HCT116 (cell line): ENCODE measurements at places on chromosomes 7 and 10.
A peak's percentile ranks its signal among the peaks of the same experiment; 100 is the strongest.

DNA sequence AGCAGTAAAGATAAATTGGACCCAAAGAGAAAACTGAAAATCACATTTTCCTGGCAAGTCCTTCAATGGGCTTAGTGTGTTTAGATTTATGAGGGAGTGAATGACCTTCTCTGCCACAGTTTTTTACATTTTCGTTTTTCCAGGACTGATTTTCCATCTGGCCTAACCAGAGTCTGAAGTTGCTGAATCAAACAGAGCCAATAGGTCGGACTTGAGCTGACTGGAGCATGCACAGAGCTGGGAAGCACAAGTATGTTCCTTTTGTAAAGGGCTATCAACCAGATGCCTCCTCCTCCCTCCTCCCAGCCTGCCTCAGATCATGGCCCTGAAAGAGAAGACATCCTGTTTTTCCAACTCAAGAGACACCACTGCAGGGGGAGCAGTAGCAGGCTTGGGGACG lies 126.0 kb upstream of the ANKRD1 start:
- DNase-seq = no peak

- no peak for DNase-seq
Measured at GRCh38 chr10:22690614-22691431, 23.6 kb downstream of the PIP4K2A start.

DNA sequence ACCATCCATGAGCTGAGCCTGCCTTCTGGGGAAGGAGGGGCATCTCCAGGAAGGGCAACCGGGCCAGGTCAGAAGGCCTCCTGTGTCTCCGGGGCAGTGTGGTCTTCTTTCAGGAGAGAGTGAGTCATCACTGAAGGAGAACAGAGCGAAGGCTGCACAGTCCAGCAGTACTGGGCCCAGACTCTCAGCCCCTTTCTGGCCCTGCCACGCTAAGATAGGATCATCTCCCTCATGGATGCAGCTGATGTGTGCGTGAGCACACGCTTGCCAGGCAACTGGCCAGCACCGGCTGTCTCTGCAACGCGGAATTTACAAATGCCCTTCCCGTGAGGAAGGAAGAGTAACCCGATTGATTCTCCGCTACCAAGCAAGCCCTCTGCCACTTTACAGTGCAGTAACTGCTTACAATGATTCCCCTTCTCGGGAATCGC lies 328.2 kb downstream of the TNS3 start:
- DNase-seq = peak; percentile 21

GRCh38 chr10:79496896-79497295 lies 15.4 kb upstream of the EIF5AL1 start:
- no peak for DNase-seq

GRCh38 chr7:51064688-51065087 lies 251.9 kb downstream of the COBL start:
- no peak for DNase-seq

DNA sequence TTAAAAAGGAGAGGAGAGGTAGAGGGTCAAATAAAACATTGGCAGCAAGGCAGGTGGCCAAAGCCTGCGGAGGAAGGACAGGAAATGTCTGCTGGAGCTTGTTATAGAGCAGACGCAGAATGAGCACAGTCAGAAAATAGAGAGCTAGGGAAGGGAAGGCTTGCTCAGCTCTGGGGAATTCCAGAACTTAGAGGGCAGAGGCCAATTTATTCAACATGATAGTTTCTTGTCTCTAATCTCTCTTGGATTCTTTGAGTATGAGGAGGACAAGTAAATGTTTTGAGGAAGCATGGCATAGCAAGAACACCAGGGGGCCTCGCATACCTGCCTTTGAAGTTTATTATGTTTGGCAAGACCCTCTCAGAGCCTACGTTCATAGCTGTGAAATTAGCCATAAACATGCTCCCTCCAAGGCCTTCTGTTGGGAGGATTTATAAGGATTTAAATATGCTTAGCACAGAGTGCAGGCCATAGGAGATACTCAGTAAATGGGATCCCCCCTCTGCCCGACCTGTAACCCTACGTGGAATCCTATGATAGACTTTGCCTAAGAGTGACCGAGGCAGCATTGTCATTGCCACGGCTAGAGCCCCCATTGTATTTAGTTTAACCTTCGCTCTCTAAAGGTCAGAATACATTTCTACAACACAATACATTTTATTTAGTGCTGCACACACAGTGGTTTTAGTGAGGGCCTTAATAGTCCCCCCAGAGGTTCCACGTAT lies 293.9 kb downstream of the CCDC3 start:
- DNase-seq = peak; percentile 71

DNA sequence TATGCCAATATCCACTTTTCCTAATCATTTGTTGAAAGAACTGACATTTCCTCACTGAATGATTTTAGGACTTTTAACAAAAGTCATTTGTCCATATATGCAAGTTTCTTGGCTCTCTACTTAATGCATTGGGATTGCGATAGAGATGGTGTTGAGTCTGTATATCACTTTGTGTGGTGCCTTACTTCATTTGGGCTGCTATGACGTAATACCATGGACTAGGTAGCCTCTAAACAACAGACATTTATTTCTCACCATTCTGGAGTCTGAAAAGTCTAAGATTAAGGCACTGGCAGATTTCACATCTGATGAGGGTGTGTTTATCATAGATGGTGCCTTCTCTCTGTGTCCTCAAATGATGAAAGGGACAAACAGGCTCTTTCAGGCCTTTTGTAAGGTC lies 342.6 kb downstream of the DPP6 start:
- DNase-seq = no peak

DNA sequence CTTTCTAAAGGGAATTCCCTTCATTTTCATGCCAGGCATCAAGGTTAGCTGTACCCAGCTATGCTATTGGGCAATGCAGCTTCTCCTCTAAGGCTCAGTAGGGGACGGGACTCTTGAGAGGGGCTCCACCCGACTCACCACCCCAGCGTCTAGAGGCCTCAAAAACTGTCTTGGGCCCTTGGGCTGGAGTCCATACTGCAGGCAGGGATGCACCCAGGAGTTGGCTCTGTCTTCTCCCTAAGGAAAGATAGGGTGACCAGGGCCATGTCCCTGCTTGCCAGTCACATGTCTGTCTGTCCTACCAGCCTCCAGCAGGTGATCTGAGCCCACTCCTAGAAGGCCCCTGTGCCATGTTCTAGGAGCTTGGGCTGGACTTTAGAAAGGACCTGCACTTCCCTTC lies 1.2 kb downstream of the OPN4 start:
- DNase-seq = no peak

GRCh38 chr7:157539521-157539920 lies 202.7 kb downstream of the DNAJB6 start:
- no peak for DNase-seq

GRCh38 chr7:112946350-112946749 lies 140.3 kb downstream of the GPR85 start:
- DNase-seq = no peak

- no peak for DNase-seq
Measured at GRCh38 chr10:74824184-74824899, 2.1 kb upstream of the KAT6B start.

DNA sequence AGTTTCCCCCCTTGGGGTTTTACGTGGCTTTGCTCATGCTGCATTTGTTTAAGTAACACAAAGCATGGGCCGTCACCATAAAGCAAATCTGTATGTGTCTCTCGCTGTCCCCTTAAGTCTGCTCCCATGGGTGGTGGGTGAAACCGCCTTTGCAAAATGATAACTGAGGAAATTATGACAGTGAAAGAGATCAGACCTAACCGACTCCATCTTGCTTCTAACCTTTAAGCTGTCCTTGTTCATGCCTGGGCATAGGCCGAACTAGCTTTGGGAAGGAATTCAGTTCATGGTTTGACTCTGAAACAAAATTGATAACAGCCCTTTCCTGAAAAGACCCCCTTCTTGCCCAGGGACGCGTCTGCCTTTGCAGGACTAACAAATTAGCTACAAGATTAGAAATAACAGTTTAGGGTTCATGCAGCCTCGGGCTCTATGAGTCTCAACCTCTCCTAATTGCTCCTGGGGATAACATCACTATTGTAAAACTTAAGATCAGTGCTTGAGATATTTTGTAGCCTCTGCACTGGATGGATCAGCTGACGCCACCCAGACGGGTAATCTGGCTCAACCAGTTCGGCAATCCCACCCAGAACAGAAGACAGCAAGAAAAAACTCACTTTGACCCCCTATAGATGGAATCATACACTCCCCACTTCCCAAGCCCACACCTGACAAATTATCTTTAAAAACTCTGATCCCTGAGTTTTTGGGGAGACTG lies 623.7 kb downstream of the TYW1 start:
- DNase-seq = no peak

DNA sequence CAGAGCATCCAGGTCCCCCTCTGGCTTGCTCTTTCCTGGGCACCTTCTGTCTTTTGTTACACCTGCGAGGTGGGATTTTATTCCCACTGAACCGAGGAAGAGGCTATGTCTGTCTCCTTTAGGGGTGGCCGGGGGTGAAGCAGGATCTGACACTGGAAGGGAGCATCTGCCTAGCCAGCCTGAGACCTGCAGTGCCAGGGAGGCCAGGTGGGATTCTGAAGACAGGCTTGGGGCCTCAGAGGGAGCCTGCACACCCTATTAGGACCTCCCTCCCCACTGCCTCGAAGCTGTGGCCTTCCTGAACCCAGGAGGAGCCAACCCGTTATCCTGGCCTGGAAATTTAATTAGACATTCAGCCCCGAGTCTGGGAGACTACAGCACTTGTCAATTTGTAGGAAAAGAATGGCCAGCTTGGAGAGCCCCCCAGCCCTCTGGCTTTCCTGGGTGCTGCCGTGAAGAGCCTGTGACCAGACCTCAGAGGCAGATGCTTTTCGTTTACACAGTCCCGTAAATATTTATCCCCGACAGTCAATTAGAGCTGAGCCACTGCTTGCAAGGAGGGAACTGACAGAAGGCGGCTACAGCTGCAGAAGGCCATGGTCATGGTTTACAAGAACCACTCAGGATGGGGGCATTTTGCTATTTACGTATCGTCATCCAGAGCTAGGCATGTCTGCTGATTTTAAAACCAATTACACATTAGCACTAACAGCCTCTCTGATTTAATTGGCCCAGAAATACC lies 19.7 kb downstream of the CHAT start:
- no peak for DNase-seq

DNA sequence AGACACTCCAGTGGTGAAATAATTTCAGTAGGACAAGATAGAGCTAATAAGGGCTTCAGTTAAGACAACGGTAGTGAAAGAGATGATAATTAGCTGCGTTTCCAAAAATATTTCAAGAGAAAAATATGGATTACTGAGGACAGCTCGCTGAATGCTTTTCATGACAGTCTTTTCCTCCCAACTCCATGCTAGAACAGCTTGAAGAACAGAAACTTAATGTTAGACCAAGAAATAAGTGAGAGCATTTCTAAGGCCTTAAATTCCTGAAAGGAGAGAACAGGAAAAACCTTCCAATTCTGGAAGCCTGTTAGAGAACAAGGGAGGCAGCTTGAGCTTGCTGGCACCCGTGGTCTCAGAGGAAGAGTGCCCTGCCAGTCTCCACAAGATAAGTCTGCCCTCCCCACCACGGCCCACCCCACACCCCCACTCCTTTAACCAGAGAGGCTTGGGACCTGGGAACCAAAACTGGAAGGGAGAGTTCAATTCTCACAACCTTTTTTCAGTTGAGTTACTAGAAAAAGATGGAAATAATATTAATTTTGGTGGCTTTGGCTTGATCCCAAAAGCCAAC lies 1148.0 kb upstream of the CELF2 start:
- no peak for DNase-seq

GRCh38 chr10:126661841-126662515 lies 8.5 kb downstream of the C10orf90 start:
- DNase-seq = no peak

GRCh38 chr10:96638696-96639095 lies 51.9 kb upstream of the TM9SF3 start:
- DNase-seq = no peak

DNA sequence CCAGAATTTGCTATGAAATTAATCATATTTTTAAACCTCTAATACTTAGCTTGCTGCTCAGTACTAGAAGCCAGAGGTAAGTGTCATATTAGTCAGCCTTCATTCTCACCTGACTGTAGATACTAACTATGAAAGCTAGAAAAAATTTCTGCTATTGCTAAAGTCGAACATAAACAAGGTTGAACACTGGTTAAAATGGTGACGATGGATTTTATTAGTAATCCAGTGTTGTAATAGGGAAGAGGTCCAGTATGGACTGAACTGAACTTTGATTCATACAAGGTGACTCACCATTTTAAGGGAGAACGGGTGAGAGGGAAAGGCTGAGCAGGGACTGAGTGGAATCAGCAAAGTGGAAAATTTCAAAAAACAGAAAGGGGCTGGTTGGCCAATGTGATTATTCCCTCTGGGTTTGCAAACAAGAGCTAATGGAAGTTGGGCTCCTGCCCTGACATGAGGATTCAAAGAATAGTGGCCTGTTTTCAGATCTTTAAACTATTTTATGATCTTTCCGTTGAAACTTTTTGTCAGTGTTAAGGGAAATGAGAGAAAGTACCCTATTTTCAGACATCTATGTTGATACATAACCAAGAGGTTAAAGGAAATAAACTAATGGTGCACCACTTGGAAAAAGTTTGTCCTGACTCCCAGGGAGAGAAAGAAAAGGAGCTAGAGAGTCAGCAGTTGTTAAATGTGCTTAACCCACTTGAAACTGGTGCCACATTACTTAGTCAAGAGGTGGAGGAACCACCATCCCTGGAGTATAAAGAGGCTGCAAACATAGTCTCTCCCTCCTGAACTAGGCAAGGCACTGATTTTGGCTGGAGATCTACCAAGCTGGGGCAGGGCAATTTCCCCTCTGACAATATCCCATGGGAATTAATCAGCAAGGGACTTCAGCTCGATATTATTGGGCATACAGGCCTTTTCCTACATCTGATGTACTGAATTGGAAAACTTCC lies 15.3 kb upstream of the AKR1C1 start:
- peak; percentile 8 for DNase-seq

- DNase-seq = no peak
Measured at GRCh38 chr10:72074574-72075375, 13.6 kb downstream of the SPOCK2 start.

DNA sequence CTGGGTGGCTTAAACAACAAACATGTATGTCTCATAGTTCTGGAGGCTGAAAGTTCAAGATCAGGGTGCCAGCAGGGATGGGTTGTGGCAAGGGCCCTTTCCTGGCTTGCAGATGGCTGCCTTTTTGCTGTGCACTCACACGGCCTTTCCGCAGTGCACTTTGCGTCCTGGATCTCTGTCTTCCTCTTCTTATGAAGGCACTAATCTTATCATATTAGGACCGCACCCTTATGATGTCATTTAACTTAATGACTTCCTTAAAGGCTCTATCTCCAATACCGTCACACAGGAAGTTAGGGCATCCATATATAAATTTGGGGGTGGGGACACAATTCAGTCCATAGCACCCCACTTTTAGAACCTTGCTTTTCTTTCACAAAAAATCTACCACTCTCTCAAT lies 255.2 kb downstream of the SNX13 start:
- DNase-seq = no peak

DNA sequence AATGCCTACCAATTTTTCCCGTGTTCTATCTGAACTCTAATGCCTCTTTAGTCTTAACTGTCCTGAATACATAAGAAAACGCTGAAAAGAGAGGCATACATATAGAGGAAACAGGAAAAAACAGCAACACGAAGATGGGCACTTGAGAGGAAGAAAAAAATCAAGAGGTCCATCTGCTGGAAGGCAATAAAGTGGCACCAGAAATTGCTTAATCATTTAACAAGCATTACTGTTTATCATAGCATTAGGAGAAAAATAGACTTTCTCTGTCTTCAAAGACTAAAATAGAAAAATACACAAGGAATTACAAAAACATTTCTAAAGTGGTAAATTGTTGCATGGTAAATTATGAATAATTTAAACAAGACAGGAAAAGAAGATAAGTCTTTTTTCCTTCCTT lies 35.0 kb downstream of the NSUN6 start:
- no peak for DNase-seq
